ENCODE measurements at places on chromosomes 2 and 18.

GRCh38 chr2:233385489-233386044 is 31.3 kb downstream of the DGKD start:
- no peak for DNase-seq

GRCh38 chr2:20696366-20696765 is 29.4 kb downstream of the GDF7 start:
- DNase-seq, result no peak

DNA sequence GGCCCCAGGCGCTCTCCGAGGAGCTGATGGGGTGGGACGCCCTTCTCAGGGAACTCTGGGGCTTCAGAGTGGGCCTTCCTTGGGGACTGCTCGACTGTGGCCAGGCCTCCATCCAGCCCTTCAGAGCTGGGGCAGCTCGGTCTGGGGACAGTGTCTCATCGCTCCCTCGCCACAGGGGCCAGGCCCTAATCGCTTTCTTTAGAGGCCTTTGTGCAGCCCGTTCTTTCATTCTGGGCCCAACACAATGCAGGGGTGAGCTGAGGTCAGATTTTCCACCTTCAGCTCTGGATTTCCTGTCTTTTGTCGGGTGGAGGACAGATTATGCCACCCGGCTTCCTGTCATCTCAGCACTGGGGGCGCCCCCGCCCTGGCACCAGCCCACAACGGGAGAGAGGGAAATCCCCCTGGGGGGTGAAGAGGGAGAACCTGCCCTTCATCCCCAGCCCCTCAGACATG is 25.2 kb downstream of the MYCN start:
- DNase-seq, result no peak

DNA sequence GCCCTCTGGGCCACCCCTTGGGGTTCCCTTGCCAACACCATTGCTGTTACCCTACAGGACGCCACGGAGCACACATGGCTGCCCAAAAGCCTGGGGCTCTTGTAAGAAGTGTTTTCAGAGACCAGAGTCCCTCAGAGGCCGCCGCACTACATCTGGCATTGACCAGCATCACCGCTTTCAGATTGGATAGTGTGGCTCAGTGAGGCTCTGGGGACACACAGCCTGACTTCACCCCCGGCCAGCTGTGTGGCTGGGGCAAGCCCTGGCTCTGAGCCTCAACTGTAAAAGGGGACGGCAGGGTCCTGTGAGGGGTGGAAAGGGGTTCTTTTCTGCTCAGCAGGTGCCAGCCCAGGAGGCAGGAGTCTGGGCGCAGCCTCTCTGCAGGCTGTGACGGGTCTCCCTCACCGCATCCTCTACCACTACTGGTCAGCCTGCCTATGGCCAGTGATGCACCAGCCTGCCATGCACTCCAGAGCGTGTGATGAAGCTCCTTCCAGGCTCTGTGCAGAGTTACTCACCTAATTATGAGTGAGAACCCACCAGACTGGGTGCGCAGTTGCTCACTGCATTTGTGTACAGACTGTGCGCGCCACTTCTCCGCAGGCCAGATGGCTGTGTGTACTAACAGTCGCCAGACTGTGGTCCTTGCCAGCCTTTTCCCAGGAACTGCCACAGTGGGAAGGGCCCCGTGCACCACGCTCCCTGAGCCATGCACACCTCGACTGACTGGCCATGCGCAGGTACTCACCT is 10.7 kb upstream of the OTOF start:
- DNase-seq, result no peak

- no peak for DNase-seq
Observed at GRCh38 chr18:34978533-34978893, 62.7 kb upstream of the MAPRE2 start.

- no peak for DNase-seq
Observed at GRCh38 chr2:140929849-140930248, 1201.0 kb downstream of the LRP1B start.

GRCh38 chr2:60821133-60821469 is 60.3 kb upstream of the REL start:
- no peak for DNase-seq

- no peak for DNase-seq
Observed at GRCh38 chr2:106201661-106202060, 7.6 kb upstream of the UXS1 start.
